ENCODE measurements at places on chromosomes 6 and 20.

DNA sequence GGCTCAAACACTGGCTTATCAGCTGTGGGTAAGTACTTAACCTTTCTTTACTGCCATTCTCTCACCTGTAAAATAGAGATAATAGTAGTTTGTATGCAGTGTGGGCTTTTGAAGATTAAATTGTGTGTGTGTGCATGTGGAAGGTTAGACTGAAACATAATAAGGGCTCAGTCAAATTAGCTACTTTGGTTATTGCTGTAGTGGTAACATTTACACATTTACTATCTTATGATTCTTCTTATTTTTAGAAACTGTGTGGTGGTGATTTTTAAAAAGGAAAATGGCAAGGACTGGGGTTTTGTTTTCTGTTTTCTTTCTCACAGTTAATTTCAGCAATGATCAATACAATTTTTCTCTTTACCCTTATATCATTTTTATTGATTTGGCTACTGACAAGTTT, 206.9 kb downstream of the NKAIN2 start:
- no peak for DNase-seq

DNA sequence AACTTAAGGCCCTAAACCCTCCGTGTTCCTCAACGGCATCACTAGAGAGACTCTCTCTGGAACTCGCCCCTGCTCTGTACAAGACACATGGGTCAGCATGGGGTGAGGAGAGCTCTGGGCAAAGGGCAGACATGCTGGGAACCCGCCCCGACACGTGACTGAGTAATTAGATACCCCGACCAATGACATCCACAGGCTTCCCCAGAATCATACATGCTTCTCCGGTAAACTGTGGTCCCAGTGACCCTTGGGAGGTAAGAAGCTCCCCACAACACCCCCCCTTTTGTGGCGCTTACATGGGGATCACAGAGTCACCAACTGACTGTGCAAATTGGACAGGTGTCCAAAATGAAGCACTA, 31.7 kb upstream of the RPS6KA2 start:
- no peak for DNase-seq

DNA sequence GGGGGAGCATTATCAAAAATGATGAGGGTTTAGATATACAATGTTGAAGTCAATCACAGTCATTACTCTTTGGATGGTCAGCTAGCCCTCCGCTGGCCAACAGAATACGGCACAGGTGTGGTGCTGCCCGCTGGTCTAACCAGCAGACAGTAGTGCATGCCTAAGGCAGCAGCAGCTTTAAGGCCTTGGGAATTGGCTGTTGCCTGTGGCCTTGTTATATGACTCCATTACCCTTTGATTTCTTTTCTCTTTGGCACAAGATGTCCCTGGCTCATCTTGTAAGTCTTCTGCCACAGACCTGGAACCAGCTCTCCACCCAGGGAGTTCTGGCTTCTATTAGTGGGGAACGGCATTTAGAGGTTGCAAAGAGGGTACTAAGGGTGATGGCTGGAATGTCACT, 110.2 kb downstream of the WDR27 start:
- DNase-seq: no peak

DNA sequence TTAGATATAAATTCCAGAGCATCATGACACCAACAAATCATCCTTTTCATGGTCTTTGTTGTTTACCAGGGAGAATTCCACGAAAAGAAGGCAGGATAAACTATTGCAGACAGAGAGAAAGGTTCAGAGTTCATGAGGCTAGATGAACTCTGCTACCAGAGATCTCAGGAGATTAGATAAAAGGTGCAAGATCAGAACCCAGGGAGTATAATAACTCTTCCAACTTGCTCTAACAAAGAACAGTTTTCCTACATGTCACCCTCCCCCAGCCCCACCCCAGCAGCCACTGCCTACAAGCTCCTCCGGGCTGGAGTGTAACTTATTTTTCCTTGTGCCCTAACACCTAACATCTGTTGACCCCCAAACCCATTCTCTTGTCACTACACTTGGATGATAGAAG, 13.9 kb upstream of the CITED2 start:
- DNase-seq: no peak

- no peak for DNase-seq
These were observed 144.7 kb downstream of the MYO6 start for GRCh38 chr6:75893776-75894152.

GRCh38 chr20:57598491-57598890, 21.7 kb downstream of the ZBP1 start:
- no peak for DNase-seq

DNA sequence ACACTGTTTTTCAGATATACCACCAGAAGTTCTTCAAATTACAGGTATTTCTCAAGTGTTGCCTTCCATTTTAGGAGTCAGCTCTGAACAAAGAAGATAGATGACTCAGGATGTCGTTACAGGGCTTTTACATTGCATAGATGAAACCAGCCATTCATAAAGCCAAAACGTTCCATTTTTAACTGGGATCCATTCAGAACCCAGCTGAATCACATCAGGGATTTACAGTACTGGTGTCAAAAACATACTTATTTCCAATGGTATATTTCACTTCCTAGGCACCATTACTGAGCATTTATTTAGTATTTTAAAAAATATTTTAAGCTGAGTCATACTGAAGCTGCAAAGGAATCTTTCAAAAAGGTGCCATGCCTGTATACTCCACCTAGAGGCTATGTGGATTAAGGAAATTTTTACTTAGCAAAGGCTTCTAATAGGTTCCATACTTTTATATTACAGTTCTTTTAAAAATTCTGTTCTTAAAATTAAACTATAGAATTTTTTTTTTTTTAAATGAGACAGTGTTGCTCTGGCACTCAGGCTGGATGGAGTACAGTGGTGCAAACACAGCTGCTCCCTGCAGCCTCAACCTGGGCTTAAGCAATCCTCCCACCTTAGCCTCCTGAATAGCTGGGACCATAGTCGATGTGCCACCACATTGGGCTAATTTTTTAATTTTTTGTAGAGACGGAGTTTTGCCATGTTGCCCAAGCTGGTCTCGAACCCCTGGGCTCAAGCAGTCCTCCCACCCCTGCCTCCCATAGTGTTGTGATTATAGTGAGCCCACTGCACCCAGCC, 2.6 kb downstream of the ASF1A start:
- no peak for DNase-seq

DNA sequence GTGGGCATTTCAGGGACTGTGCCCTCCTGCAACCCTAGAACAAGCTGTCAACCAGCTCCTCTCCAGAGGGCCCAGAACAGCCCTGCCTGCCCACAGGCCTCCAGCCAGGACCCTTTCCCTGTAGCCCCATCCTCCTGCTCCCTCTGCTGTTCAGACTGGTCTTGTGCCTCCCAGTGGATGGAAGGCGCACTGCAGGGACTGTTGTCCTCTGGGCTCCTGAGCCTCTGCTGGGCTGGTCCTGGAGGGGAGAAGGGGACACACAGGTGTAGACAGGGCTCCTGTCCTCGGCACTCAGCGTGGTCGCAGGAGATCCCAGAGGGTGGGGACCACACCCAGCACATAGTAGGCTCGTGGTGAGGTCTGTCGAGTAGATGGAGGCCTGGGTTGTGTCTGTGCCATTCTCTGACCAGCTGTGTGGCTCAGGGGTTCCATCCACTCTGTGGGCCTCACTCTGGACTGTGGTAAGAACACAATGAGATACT, 11.5 kb downstream of the ITPR3 start:
- DNase-seq: no peak

DNA sequence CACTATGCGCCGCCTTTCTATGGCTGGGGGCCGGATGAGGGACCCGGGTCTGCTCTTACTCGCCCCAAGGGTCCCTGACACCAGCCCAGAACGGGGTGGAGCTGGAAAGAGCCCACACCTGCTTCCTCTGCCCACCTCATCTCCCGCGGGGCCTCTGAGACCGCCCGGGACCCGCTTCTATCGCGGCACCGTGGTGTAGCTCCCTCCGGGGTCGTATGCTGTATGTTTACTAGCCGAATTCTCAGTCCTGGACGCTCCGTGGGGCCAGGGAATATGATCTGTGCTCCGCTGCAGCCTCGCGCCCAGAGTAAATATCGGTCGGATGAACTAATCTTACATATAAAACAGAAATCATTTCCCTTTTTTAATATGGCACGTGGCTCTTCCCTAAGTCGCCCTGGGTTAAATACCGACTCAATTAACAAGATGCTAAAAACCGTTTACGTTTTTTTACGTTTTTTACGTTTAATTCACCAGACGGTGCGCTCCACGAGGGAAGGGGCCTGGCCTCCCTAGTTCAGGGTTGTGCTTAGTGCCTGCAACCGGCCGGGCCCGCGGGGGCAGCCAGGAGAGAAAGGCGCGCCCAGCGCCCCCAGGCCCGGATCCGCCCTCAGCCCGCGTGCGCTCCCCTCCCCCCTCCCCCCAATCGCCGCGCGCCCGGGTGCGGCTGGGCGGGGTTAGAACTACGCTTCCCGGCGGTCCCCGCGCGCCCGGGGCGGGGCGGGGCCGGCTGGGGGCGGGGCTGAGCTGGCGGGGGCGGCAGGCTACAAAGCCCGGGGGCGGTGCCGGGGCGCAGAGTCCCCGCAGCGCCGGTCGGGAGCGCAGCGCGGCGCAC, at the start of gene RBM38:
TSS of gene RBM38 (plus strand) at position 793 of the 835 bp plus-strand sequence. CDS start 186 bp downstream, outside the sequence.
- DNase-seq: peak; percentile 85

GRCh38 chr6:87590990-87591389, 1.1 kb downstream of the ORC3 start:
- no peak for DNase-seq

DNA sequence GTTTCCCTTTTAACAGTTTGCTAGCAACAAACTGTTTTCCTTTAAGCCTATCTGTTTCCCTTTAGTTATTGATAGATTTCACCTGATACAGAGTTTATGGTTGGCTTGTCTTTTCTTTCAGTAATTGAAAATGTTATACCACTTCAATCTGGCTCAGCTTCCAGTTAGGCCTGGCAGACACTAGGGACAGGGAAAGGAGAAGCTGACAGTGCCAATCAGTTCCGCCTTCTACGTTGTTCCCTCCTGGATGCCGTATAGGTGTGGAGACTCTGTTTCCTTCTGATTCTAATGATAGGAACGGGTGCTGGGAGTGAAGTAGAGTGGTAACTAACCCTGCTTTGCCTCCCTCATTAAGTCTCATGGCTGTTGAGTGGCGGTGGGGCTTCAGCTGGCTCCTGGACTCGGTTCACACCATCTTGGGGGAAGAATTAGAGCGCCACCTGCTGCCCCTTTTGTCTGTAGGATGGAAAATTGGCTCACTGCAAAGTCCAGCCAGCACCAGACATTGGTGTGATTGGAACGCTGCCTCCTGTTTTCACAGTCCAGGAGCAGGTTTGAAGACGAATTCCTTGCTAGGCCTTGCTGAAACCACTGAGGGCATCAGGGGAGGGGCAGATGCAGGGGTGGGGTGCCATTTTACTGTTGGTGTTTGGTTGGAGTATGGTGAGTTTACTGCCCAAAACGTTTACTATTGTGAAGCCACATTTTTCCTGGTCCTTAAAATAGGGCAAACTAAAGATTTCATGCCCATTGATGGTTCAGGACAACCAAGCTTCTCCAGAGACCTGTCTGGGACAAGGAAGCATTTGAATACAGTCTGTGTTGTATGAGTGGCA, 1729.5 kb downstream of the GRIK2 start:
- DNase-seq: no peak

- no peak for DNase-seq
These were observed 12.9 kb upstream of the TLDC2 start for GRCh38 chr20:36862857-36863668.

- no peak for DNase-seq
These were observed 17.3 kb downstream of the TREM1 start for GRCh38 chr6:41269166-41269565.

- no peak for DNase-seq
These were observed 6.1 kb downstream of the RAMACL start for GRCh38 chr6:166580076-166581050.

- no peak for DNase-seq
These were observed 64.4 kb downstream of the SULF2 start for GRCh38 chr20:47720636-47721427.

- peak; percentile 4 for DNase-seq
These were observed 61.5 kb downstream of the TBXT start for GRCh38 chr6:166106076-166106686.

GRCh38 chr6:160122744-160123143, 1.1 kb downstream of the SLC22A1 start:
- DNase-seq: no peak

GRCh38 chr6:135586388-135586787, 88.8 kb upstream of the AHI1 start:
- no peak for DNase-seq

GRCh38 chr20:4550740-4551139, 171.0 kb upstream of the PRND start:
- DNase-seq: no peak

DNA sequence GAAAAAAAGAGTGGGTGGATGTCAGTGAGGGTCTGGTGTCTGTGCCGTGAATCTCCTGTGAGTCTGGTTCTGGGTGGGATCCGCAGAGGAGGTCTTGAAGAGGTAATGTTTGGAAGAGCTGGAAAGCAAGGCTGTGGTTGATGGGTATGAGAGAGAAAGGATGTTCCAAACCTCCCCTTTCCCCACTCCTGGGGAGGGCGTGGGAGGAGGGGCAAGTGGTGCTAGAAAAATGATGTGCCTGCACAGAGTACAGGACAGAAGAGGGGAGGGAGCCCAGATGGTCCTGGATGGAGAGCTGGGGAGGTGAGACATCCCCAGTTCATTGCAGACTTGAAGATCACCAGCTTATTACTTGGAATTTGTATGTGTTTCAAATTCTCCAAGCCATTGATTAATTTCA, 3.1 kb downstream of the CNPY3 start:
- no peak for DNase-seq

DNA sequence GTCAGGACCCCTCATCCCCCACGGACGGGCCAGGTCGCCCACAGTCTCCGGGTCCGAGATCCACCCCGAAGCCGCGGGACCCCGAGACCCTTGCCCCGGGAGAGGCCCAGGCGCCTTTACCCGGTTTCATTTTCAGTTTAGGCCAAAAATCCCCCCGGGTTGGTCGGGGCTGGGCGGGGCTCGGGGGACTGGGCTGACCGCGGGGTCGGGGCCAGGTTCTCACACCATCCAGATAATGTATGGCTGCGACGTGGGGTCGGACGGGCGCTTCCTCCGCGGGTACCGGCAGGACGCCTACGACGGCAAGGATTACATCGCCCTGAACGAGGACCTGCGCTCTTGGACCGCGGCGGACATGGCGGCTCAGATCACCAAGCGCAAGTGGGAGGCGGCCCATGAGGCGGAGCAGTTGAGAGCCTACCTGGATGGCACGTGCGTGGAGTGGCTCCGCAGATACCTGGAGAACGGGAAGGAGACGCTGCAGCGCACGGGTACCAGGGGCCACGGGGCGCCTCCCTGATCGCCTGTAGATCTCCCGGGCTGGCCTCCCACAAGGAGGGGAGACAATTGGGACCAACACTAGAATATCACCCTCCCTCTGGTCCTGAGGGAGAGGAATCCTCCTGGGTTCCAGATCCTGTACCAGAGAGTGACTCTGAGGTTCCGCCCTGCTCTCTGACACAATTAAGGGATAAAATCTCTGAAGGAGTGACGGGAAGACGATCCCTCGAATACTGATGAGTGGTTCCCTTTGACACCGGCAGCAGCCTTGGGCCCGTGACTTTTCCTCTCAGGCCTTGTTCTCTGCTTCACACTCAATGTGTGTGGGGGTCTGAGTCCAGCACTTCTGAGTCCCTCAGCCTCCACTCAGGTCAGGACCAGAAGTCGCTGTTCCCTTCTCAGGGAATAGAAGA, 978 bp downstream of the HLA-A start:
- DNase-seq: no peak

- DNase-seq: no peak
These were observed 110.6 kb upstream of the TENT5A start for GRCh38 chr6:81863123-81863522.

GRCh38 chr20:16459019-16459700, 114.1 kb downstream of the KIF16B start:
- no peak for DNase-seq

- DNase-seq: no peak
These were observed 25.2 kb downstream of the HLA-A start for GRCh38 chr6:29967379-29968010.
